Activated naive CD8-positive, alpha-beta T cell treated with anti-CD3 and anti-CD28 coated beads, Interleukin-2, amount 10 ng/mL, durations not matched to agents 7 days and 5 days (primary cell): ENCODE measurements at places on chromosomes 2 and 18. TPM values are rescaled to one million over a fixed set of nuclear protein-coding genes. Genes with fewer than 3 reads are reported as not detected.
A peak's percentile ranks its signal among the peaks of the same experiment; 100 is the strongest.

Gene PAX3
- not detected for total RNA-seq

Gene NETO1
- total RNA-seq: not detected

Gene SCYGR4
- not detected for total RNA-seq

Gene CPS1
- total RNA-seq: 0.68 TPM

Gene FBXO36
- total RNA-seq: 1.1 TPM

- no peak overlapping the region for H3K4me3 ChIP-seq
- H3K27ac ChIP-seq: no peak overlapping the region
- peaks cover under 1% of the 10 kb centered on the region for H3K27me3 ChIP-seq
Measured at GRCh38 chr2:19543663-19544383, 185.4 kb upstream of the OSR1 start.

GRCh38 chr18:21656402-21656801, 44.3 kb downstream of the SNRPD1 start:
- DNase-seq: no peak
- no peak overlapping the region for H3K27ac ChIP-seq
- peaks cover 3% of the 10 kb centered on the region for H3K4me1 ChIP-seq
- no peaks in the 10 kb centered on the region for H3K27me3 ChIP-seq
- H3K36me3 ChIP-seq: peaks cover 36% of the 10 kb centered on the region

DNA sequence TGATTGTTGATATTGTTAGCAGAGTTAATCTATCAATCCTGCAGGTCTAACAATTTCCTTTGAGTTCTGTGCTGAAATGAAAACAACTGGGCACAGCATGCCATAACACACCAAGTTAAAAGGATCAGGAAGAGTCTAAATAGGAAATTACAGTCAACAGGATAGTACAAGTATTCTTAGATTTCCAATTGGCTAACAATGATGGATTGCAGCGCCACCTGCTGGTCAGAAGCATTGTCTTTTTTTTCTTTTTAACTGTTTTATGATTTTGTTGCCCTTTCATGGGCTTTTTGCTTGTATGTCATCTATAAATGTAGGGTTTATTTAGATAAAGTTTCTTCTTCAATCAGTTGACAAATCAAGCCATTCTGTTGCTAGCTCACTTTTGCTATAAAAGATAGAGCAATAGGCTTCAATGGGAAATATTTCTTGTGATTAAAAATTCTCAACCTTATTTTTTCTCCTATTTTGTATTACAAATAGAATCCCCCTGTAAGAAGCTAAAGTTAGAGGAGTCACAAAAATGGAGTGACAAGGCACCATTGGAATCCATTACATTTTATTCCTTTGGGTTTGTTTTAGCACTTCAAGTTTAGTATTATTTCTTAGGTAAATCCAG, 40.8 kb upstream of the RPRM start:
- peaks cover 7% of the 10 kb centered on the region for H3K27me3 ChIP-seq
- no peak overlapping the region for H3K4me3 ChIP-seq
- H3K36me3 ChIP-seq: no peaks in the 10 kb centered on the region
- peak; percentile 39 for DNase-seq
- H3K4me1 ChIP-seq: no peaks in the 10 kb centered on the region
- H3K27ac ChIP-seq: no peak overlapping the region

DNA sequence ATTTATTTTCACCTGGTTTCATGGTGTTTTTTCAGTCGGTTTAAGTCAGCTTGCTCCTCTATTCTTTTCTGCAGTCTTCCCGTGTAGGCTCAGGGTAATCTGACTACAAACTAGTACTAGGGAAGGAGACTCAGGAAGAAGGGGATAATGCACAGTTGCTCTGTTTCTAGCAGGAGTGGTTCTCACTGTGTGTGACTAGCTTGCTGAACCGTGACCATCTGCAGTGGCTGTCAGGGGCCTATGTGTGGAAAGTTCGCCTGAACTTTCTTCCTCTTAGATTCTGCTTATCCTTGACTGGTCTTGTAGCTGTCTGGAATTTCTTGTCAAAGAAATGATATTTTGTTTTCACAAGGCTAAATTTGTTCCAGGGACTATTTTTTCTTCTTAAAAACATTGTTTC, 46.3 kb upstream of the AQP4 start:
- H3K36me3 ChIP-seq: no peaks in the 10 kb centered on the region
- H3K4me3 ChIP-seq: no peak overlapping the region
- H3K27ac ChIP-seq: no peak overlapping the region
- H3K4me1 ChIP-seq: no peaks in the 10 kb centered on the region

DNA sequence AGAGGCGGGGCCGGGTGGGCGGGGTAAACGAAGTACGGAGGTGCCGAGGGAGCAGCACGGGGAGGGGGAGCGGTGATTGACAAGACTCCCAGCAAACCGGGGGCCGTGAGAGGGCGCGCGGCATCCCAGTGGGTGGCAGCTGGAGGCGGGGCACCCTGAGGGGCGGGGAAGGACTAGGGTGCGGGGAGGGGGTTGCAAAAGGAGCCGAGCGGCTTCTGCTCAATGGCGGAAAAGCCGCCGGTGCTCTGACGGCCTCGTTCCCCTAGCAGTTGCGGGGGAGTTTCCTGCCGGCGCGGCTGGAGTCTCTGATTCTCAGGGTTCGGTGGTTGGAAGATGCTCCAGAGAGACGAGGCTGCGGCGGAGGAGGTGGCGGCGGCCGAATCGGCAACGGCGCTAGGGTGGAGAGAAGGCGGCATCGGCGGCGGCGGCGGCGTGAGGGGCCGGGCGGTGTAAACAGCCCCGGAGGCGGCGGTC, at the start of gene PPM1B:
TSS of gene PPM1B (plus strand) at position 195 of the 474 bp plus-strand sequence. CDS start 32,325 bp downstream, outside the sequence.
- DNase-seq: peak; percentile 97
- H3K4me1 ChIP-seq: peaks cover 23% of the 10 kb centered on the region
- peak within 1 kb of the TSS; percentile 100 for H3K27ac ChIP-seq
- H3K4me3 ChIP-seq: peak within 1 kb of the TSS; percentile 98
- peaks cover 12% of the 10 kb centered on the region for H3K36me3 ChIP-seq

GRCh38 chr2:240501531-240501991, 56.2 kb downstream of the ANKMY1 start:
- no peak for DNase-seq
- no peak overlapping the region for H3K27ac ChIP-seq
- H3K4me1 ChIP-seq: no peaks in the 10 kb centered on the region
- H3K27me3 ChIP-seq: no peaks in the 10 kb centered on the region
- peaks cover 5% of the 10 kb centered on the region for H3K36me3 ChIP-seq
- no peak overlapping the region for H3K4me3 ChIP-seq

DNA sequence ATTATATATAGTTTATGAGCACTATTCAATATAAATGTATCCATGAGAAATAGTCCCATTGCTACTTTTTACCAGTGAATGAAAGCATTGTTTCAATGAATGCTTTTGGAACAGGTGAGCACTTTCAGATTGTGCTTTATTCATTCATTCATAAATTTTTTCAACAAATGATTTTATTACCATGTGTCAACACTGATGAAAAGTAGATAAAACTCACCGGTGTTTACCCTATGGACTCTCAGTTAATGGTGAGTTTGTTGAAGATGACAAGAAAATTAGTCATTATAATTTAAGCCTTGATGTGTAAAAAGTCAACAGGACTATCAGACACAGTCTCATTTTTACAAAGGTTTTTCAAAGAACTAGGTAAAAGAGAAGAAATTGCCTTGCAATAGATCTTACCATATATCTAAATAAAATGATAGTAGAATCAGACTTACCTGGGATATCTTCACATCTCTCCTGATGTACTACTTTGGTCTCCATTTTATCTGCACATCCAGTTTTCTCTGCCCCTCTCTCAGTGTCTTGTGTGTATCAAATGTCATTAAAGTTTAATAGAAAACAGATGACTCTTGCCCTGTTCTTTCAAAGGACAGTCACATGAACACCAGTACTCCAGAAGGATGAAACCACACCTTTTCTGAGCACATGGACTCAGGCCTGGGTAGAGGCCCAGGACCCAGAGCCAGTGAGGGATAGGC, 325.3 kb upstream of the RND3 start:
- no peak for DNase-seq
- H3K4me3 ChIP-seq: no peak overlapping the region
- H3K27ac ChIP-seq: no peak overlapping the region
- H3K36me3 ChIP-seq: no peaks in the 10 kb centered on the region
- H3K4me1 ChIP-seq: no peaks in the 10 kb centered on the region

- peaks cover 7% of the 10 kb centered on the region for H3K4me1 ChIP-seq
- no peak overlapping the region for H3K27ac ChIP-seq
- H3K4me3 ChIP-seq: no peak overlapping the region
- DNase-seq: no peak
Measured at GRCh38 chr2:36438449-36438977, 82.9 kb downstream of the CRIM1 start.

- DNase-seq: no peak
- peak overlapping the region; percentile 0 for H3K27ac ChIP-seq
- no peak overlapping the region for H3K4me3 ChIP-seq
Measured at GRCh38 chr18:76866666-76867065, 44.3 kb downstream of the ZNF236 start.

DNA sequence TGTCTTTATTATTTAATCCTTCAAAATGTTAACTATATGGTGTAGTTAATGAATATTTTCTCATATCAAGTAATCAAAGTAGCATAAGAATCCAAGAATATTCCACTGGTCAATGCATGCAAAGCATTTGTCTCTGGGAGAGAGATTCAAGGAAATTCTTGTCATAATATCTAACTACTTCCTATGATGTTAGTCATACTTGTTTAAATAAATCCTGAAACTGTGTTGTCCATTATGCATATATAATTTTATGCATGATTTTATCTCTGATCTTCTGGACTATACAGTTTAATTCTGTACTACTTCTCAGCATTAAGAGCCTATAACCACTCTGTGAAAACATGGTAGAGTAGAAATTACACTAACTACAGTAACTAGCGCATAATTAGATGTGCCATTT, 388.3 kb downstream of the NR4A2 start:
- no peak overlapping the region for H3K27ac ChIP-seq
- H3K4me3 ChIP-seq: no peak overlapping the region
- H3K27me3 ChIP-seq: no peaks in the 10 kb centered on the region

- DNase-seq: no peak
- no peaks in the 10 kb centered on the region for H3K27me3 ChIP-seq
- H3K36me3 ChIP-seq: no peaks in the 10 kb centered on the region
- no peak overlapping the region for H3K27ac ChIP-seq
- H3K4me3 ChIP-seq: no peak overlapping the region
Measured at GRCh38 chr2:214631406-214631805, 178.1 kb downstream of the BARD1 start.

GRCh38 chr2:151063271-151063670, 198.4 kb downstream of the RBM43 start:
- no peak for DNase-seq
- H3K27me3 ChIP-seq: peaks cover 11% of the 10 kb centered on the region
- H3K4me3 ChIP-seq: no peak overlapping the region
- H3K27ac ChIP-seq: no peak overlapping the region
